NCI-H187 (cell line): ENCODE measurements at places on chromosomes 16 and 17.

- DNase-seq = no peak
Observed at GRCh38 chr17:30031214-30031869, 85.3 kb upstream of the NSRP1 start.

DNA sequence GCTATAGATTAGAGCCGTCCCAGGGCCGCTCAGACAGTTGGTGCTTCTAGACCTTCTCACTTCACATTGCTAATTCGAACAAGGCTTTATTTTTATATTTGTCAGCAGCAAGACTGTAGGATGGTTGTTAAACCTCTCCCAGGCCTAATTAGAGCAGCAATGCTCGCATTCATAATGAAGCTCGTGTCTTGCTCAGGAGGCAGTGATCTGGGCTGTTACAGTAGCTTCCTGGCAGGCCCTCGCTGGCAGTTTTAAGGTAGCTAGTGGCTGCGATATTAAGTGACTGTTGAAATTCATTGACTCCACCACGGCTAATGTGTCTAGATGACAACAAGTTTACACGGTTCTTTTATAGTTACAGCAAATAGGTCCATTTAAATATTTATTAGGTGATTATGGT lies 23.2 kb upstream of the ANKFN1 start:
- no peak for DNase-seq

- no peak for DNase-seq
Observed at GRCh38 chr16:2027024-2028010, 615 bp downstream of the NHERF2 start.

- no peak for DNase-seq
Observed at GRCh38 chr17:36818134-36818825, 119.0 kb upstream of the LHX1 start.

GRCh38 chr17:1730326-1731193 lies 6.1 kb downstream of the WDR81 start:
- no peak for DNase-seq
